ENCODE measurements at places on chromosomes 16 and 17. TPM values are rescaled to one million over a fixed set of nuclear protein-coding genes. Genes with fewer than 3 reads are reported as not detected.
A peak's percentile ranks its signal among the peaks of the same experiment; 100 is the strongest.

NPIPB9 gene
- not detected for total RNA-seq

BAIAP3 gene
- total RNA-seq = 0.51 TPM

DNA sequence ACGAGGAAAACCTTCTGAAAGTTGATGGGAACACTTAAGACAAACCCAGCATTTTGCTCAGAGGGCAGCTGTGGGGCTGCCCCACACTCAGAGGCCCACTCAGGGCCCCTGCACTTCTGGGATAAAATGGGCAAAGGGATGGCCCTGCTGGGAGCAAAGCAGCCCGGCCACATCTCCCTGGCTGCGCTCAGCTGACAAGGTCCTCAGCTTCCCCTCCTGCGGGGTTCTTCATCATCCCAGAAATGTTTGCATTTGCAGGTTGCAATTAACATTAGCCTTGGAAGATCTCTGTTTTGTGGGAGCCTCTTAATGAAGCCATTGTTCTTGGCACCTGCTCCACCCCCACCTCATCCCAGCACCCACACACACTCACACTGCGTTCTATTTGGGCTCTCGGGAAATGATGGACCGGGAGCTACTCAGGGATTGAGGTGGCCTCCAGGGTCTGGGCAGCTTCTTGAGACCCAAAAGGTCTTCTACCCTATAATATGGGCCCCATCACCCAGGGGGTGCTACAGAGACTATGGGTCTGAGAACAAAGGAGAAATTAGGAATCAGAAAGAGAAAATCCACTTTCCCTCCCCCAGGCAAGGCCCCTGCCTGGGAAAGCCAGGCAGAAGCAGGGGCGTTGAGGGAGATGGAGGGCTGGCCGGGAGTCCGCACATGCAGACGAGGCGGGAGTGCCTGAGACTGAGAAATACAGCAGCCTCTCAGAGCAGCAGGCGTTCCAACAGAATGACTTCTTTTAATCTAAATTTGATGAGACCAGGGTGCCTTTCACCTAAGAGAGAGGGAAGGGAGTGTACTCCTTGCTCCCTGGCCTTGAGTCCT lies 53.7 kb upstream of the RPL38 start:
- DNase-seq = no peak

DNA sequence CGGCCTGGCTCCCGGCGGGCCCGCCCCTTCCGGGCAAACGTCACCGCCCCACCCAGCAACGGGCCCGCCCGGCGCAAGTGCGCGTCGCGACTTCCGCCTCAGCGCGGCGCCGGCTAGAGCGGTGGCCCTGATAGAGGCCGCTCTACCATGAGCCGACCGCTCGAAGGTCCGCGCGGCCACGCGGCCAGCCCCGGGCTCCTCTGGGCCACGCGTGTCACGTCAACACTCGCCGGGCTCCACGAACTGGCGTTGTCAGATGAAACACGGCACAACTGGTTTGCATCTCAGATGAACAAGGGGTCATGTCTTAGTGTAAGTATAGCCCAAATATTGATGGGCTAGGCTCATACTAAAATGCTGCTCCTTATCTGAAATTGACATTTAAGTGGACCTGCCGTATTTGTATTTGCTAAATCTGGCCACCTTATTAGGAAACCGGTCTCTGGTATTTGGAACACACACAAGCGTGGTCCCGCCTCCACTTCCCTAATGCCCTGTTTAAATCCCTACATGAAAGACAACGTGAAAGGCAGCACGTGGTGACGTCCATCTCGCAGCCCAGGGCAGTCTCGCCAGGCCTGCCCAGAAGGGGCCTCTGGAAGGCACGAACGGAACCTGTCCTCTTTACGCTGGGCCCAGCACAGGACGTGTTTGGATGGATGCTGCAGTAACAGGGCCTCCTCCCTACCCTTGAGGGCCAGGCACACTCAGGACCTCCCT lies at the start of gene ZNF598:
TSS of gene ZNF598 (minus strand) at position 31 of the 720 bp plus-strand sequence.
- DNase-seq = peak; percentile 85

DNA sequence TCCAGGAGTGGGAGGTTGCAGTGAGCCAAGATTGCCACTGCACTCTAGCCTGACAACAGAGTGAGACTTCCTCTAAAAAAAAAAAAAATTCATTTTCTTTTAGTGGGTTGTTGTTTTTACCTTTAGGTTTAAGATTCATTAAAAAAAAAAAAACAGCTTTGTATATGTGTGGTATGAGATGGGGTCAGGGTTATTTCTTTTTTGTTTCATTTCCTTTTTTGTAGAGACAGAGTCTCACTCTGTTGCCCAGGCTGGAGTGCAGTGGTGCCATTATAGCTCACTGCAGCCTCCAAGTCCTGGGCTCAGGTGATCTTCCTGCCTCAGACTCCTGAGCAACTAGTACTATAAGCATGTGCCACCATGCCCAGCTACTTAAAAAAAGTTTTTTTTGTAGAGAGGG lies 47.0 kb downstream of the BCAS3 start:
- DNase-seq = no peak

DNA sequence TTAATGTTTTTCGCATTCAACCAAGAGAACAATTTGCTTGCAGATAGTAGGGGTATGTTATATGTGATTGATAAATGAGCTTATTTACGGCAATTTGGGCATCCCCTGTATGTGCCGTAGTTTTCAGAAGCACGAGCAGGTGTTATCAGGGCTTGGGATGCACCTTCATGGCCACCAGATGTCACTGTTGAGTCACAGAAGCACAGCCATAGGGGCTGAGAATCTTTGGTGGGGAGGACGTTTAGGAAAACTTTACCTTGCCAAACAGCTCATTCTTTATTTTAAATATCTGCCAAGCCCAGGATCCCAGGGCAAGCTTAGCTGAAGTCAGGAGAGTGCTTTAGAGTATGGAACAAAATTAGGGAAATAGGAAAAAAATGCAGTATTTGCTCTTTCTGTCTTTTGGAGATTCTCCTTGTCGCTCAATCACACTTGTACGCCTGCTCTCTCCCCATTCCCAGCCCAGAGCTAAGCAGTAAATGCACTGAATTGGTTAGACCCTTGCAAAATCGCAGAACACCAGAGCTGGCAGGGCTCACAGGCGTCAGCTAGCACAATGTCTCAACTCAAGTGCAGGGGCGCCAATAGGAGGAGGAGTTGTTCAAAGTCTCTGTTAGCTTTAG lies 93.6 kb upstream of the MPHOSPH6 start:
- peak; percentile 40 for DNase-seq

DNAI2 gene
- not detected for total RNA-seq

CLDN6 gene
- 0.06 TPM for total RNA-seq

TLCD1 gene
- total RNA-seq = 9.2 TPM

DNA sequence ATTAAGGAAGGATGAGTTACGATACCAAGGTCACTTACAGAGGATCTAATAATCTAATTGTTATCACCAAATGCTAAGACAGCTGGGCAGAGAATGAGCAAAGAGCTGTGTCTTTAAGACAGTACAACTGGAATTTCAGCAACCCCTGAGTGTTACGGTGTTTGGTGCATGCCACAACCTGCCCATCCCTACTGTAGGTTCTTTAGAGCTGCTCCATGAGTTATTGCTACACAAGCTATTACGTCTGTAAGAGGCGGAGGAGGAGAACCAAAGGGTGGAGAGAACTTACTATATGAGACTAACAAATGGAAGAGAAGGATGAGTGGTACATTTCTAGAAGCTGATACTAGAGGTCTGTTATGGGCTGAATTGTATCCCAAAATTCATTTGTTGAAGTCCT lies 14.2 kb upstream of the C17orf78 start:
- no peak for DNase-seq

GRCh38 chr17:33302394-33302793 lies 9.3 kb upstream of the ASIC2 start:
- no peak for DNase-seq

GRCh38 chr17:69574257-69575197 lies 160.0 kb downstream of the MAP2K6 start:
- peak; percentile 62 for DNase-seq

Measured in LHCN-M2 (cell line).